ENCODE measurements at places on chromosomes 12 and 14.

GRCh38 chr14:85317491-85318021 lies 212.4 kb upstream of the FLRT2 start:
- no peak for DNase-seq

DNA sequence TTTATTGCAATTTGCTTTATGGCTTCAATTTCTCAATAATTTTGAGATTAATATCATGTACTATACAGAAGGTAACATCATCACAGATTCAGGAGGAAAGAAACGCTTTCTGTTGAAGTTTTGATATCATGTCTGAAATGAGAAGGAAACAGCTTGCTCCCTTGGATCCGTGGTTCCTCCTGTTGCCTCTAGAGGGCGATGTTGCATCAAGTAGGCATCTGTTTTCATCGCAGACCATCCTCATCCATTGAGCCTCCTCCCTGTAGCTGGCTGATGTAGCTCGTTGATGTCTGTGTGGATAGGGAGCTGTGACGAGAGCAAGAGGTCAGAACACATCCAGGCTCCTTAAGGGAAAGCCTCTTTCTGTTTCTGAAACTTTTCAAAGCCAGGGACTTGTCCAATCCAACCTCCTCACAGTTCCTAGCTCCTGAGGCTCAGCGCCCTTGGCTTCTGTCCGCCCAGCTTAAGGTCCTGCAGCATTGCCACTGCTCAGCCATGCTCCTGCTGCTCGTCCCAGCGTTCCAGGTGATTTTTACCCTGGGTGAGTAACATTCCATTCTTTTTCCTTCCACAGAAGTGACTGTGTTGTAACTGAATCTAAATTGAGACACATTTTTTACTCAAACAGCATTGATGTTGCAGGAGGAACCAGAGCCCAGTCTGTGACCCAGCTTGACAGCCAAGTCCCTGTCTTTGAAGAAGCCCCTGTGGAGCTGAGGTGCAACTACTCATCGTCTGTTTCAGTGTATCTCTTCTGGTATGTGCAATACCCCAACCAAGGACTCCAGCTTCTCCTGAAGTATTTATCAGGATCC lies 304.8 kb upstream of the OR4E1 start:
- no peak for DNase-seq

DNA sequence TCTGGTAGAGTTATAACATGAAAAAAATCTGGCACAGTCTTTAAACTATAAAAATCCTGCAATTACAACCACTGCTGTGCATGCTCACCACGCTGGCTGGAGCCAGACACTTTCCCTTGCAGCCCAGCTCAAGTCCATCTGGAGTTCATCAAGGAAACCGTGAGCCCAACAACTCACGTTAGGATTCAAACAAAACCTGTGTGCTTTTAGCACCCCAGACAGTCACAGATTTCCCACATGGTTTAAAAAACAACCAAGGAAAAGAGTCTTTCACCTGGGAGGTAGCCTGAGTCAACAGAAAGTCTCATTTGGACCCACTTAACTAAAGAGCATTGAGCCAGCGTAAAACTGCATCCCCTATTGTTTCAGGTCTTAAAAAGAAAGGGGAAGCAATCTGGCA lies 4.7 kb downstream of the LRIG3 start:
- DNase-seq = no peak

GRCh38 chr14:37599507-37600368 lies 4.3 kb downstream of the TTC6 start:
- DNase-seq = no peak

DNA sequence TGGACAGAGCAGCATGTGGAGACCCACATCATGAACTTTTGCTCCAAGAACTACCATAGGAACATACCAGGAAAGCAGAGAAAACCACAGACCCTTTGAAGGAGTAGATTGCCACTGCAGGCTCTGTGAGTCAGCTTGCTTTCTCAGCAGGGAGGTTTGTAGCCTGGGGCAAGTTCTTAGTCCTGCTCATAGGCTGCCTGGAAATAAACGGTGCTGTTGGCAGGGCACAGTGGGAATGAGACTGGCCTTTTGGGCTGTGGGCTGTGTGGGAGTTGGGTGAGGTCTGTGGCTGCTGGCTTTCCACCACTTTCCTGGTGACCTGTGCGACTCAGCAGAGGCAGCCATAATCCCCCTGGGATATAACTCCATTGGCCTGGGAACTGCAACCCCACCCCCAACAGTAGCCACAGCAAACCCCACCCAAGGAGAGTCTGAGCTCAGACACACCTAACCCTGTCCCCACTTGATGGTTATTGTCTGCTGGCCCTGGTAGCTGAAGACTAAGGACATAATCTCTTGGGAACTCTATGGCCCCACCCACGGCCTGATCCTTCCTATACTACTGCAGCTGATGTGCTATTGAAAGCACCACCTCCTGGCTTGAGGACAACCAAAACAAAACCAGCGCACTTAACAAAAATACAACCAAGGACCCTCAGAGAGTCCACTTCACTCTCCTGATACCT lies 192.1 kb upstream of the GARIN6 start:
- no peak for DNase-seq

DNA sequence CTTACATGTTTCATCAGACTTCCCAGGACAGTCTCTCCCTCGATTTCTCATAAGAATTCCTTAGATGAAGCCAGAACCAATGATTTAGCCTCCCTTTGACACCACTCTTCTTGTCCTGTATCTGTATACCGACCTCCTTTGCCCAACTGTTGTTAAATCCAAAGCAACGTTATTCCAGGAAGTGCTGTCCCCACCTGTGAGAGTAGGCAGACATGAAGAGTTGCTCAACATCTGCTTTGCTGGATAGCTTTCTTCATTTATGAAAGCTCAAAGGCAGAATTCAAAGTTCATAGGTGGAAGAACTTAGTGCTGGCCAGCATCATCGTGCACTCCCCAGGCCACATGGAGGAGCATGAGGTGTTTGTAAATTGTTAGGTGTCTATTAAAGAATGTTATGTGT lies 55.6 kb downstream of the GTF2A1 start:
- DNase-seq = no peak

GRCh38 chr14:49915085-49915484 lies 22.2 kb downstream of the ARF6 start:
- DNase-seq = no peak

All from stimulated activated CD4-positive, alpha-beta T cell treated with anti-CD3 and anti-CD28 coated beads, Interleukin-4, amount 100 ng/mL, for 4 hours (primary cell).